Aorta (tissue), 5 donors: ENCODE measurements at places on chromosomes 7 and 10.

DNA sequence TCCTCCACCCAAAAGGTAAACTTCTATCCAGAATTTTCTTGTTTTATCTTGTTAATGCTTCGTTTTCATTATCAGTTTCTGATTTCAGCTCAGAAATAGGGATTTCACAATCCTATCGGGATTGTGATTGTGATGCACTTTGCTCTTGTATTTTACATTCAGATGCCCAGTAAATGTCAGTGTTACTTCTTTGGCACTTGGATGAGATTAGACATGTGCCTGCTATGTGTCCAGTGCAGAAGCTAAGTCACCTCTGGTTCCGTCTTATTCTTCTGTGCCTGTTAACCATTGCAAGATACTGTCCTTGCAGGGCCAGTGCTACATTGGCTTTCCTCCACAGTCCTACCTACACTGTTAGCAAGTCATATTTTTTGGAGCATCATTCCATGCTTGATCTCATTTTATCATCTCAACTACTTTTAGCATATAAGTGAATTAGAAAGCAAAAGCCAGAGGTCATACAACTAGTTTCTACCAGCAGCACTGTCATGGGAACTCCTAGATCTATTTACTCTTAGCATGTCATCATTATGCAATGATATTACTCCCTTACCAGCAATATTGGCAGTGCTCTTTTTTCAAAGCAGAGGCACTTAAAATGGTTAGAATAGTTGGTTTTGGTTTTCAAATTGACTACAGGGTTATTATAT lies 26.7 kb downstream of the ZNF277 start:
- no peak overlapping the region for H3K4me3 ChIP-seq
- H3K27ac ChIP-seq, result no peak overlapping the region
- no peaks in the 10 kb centered on the region for H3K27me3 ChIP-seq
- H3K36me3 ChIP-seq, result no peaks in the 10 kb centered on the region
- DNase-seq, result no peak

DNA sequence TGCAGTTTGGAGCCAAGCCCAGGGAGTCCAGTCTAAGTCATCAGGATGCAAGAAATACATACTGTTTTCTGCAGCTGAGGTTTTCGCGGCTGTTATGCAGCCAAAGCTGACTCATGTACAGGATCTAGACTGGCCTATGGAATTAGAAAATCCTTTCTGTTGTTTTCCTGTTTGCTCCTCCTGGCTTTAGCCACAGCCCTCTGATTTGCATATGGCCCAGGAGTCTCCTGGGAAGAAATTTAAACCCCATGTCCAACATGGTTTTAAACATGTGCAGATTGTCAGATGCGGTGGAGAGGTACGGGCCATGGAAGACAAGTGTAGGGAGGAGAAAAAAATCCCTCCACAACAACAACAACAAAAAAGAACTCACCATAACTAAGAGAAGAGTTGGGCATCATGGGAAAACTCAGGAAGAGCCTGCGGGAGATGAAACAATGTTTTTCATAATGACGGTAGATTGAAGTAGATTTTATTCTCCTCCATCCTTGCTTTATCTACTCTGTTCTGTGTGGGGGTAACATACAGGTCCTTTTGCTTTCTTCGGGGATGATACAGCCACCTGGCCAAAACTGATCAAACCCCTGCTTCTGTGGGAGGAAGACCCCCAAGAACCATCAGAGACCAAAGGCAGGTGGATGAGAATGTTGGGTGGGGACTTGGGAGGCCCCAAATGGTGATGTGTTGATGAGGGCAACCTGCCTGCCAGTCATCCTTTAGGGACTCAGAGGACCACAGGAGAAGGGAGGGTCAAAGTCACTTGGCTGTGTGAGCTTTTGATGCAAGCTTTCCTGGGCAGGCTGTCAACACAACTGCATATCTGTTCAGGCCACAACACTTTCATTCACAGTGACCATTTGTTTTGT lies 29.8 kb upstream of the GNA12 start:
- H3K36me3 ChIP-seq, result no peaks in the 10 kb centered on the region
- no peak overlapping the region for H3K27ac ChIP-seq
- H3K4me3 ChIP-seq, result no peak overlapping the region
- DNase-seq, result no peak
- no peaks in the 10 kb centered on the region for H3K4me1 ChIP-seq
- H3K27me3 ChIP-seq, result no peaks in the 10 kb centered on the region

DNA sequence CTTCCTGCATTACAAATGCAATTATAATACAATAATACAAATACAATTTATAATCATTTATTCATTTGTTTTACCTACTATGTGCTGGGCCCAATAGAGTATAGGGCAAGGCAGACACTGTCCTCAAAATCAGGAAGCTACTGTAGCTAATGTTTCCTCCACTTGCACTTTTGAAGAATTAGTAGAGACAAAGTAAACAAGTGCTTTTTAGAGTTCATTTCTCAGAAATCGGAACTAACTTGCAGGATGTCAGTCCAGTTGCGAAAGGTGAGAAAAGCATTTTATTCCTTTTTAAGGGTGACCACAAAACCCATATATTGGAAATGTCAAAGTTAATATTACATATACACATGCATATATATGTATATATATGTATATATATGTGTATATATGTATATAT lies 14.2 kb downstream of the ADRB1 start:
- no peak overlapping the region for H3K4me3 ChIP-seq
- H3K27ac ChIP-seq, result no peak overlapping the region
- no peak for DNase-seq
- H3K4me1 ChIP-seq, result no peaks in the 10 kb centered on the region
- no peaks in the 10 kb centered on the region for H3K27me3 ChIP-seq
- no peaks in the 10 kb centered on the region for H3K36me3 ChIP-seq

DNA sequence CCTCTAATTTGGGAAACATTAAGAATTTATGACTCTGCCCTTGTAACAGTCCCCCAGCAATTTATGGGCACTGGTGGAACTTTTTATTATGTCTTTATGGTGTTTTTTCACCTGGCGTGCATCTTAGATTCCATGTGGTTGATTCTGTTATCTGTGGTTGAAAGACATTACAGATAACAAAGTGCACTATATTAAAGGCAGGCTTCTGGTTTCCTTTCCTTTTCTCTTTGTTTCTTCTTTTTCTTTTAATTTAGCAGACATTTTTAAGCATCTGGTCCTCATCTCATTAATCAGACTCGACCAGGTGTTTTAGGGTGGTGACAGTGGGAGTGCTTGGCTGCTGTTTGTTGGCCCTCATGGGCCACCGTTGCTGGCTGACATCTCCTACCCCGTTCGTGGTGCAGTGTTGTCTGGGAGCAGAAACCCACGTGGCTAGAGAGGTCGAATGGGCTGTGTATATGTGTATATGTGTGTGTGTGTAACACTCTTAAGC lies 77.4 kb downstream of the LRMDA start:
- H3K4me1 ChIP-seq, result peaks cover 4% of the 10 kb centered on the region
- no peaks in the 10 kb centered on the region for H3K36me3 ChIP-seq
- H3K4me3 ChIP-seq, result no peak overlapping the region
- H3K27ac ChIP-seq, result no peak overlapping the region

DNA sequence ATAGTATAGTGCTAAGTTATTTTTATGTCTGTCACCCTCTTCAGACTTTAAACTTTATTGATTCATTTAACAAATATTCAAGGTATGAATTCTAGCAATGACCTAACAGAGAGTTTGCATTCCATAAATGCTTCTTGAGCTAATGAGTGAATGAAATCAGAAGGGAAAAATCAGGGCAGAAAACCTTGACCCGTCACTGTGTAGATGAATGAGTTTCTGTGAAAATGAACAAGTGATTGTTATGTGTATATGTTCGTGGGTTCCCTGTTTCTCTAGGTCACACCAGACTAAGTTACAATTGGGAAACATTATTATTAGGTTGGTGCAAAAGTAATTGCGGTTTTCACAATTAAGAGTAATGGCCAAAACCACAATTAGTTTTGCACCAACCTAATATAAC lies 30.1 kb downstream of the APBB1IP start:
- no peaks in the 10 kb centered on the region for H3K36me3 ChIP-seq
- no peak overlapping the region for H3K27ac ChIP-seq
- no peak overlapping the region for H3K4me3 ChIP-seq
- no peaks in the 10 kb centered on the region for H3K27me3 ChIP-seq
- DNase-seq, result no peak

DNA sequence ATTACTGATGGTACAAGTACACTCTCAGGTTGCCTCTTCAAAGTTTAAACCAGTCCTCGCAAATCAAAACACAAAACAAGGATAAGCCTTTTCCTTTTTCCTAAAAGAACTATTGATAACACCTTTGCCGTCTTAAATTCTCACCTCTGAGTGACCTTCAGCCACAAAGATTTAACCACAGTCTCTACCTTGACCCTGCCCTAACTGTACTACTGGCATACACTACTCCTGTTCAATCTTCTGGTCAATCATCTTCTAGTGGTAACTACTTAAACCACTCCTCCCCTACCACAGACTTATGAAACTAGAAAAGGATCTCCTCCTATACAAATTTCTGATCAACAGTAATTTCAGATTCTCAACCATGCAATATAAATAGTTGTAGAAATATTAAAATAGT lies 15.1 kb downstream of the UPF2 start:
- DNase-seq, result no peak
- no peak overlapping the region for H3K27ac ChIP-seq
- H3K4me1 ChIP-seq, result no peaks in the 10 kb centered on the region
- H3K27me3 ChIP-seq, result no peaks in the 10 kb centered on the region
- H3K4me3 ChIP-seq, result no peak overlapping the region

- H3K36me3 ChIP-seq, result no peaks in the 10 kb centered on the region
- no peak overlapping the region for H3K27ac ChIP-seq
- H3K4me1 ChIP-seq, result no peaks in the 10 kb centered on the region
- no peak overlapping the region for H3K4me3 ChIP-seq
- no peaks in the 10 kb centered on the region for H3K27me3 ChIP-seq
Observed at GRCh38 chr7:77368974-77369373, 47.2 kb downstream of the GSAP start.

- H3K36me3 ChIP-seq, result peaks cover 2% of the 10 kb centered on the region
- no peak for DNase-seq
- H3K4me3 ChIP-seq, result no peak overlapping the region
Observed at GRCh38 chr7:135562720-135563119, 5.0 kb downstream of the NUP205 start.

GRCh38 chr10:71081912-71082311 lies 130.5 kb upstream of the UNC5B start:
- H3K4me3 ChIP-seq, result no peak overlapping the region
- H3K27ac ChIP-seq, result no peak overlapping the region
- no peaks in the 10 kb centered on the region for H3K27me3 ChIP-seq
- no peaks in the 10 kb centered on the region for H3K36me3 ChIP-seq
- peak; percentile 26 for DNase-seq
- H3K4me1 ChIP-seq, result no peaks in the 10 kb centered on the region

- peaks cover 10% of the 10 kb centered on the region for H3K36me3 ChIP-seq
- no peak overlapping the region for H3K27ac ChIP-seq
- no peaks in the 10 kb centered on the region for H3K27me3 ChIP-seq
- H3K4me1 ChIP-seq, result no peaks in the 10 kb centered on the region
- DNase-seq, result no peak
Observed at GRCh38 chr7:47371317-47371716, 210.6 kb downstream of the TNS3 start.

DNA sequence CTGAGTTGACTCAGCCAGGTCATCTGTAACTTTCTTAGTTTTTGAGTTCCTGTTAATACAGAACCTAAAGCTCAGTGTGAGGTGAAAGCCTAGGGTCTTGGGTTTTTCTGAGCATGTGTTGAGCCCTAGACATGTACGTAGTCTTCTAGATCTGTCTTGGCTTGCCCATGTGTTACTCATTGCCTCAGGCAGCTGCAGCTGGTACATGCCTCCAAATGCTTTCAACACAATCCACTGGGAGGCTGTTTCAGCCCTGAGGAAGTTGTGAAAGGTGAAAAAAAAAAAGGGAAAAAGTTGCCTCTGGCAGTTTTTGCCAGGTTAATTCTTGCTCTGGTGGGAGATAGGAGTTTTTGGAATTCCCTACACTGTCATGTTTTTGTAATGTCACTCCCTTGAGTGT lies 134.6 kb downstream of the RNF216 start:
- peaks cover 7% of the 10 kb centered on the region for H3K36me3 ChIP-seq
- no peaks in the 10 kb centered on the region for H3K4me1 ChIP-seq
- DNase-seq, result no peak
- H3K27me3 ChIP-seq, result no peaks in the 10 kb centered on the region
- H3K27ac ChIP-seq, result no peak overlapping the region
